ENCODE measurements at places on chromosomes 5 and 9.

DNA sequence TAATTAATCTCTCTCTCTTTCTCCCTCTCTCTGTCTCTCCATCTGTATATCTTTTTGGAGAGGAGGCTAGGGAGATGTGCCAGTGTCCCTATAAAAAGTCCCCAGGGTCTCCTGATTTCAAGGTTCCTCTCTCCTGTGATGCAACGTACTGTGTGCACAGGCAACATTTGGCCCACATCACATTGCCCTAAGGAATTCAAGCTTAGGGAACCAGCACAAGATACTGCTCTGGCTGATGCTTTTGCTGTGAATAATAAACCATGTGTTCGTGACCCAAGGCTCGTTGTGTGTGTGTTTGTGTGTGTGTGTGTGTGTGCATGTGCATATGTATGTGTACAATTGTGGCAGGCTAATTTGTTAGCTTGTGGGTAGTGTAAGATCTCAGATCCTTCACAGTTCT, 9.7 kb downstream of the SPATA9 start:
- DNase-seq, result no peak

GRCh38 chr9:125743682-125744428, 3.3 kb upstream of the PBX3 start:
- DNase-seq, result no peak

GRCh38 chr9:105858877-105859276, 164.5 kb downstream of the TMEM38B start:
- no peak for DNase-seq

GRCh38 chr9:111030492-111030891, 7.8 kb downstream of the LPAR1 start:
- DNase-seq, result no peak

DNA sequence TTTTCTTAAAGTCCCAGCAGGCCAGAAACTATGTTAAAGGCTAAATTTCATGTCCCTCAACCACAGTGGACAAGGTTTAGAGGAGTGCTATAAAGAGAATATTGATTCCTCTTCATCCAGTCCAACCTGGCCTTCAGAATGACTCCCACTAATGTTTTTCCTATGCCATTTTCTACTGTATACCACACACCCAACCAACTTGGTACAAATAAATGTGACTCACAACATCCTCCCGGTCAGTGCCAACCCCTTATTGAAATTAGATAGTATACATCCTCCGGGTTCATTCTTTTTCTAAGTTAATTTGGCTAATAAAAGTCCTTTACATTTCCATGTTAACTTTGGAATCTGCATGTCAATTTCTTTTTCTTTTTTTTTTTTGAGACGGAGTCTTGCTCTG, 215.1 kb downstream of the TSSK1B start:
- DNase-seq, result no peak

GRCh38 chr9:112540800-112541199, 54.2 kb downstream of the KIAA1958 start:
- no peak for DNase-seq

GRCh38 chr5:125786021-125786420, 637.2 kb upstream of the GRAMD2B start:
- DNase-seq, result no peak

DNA sequence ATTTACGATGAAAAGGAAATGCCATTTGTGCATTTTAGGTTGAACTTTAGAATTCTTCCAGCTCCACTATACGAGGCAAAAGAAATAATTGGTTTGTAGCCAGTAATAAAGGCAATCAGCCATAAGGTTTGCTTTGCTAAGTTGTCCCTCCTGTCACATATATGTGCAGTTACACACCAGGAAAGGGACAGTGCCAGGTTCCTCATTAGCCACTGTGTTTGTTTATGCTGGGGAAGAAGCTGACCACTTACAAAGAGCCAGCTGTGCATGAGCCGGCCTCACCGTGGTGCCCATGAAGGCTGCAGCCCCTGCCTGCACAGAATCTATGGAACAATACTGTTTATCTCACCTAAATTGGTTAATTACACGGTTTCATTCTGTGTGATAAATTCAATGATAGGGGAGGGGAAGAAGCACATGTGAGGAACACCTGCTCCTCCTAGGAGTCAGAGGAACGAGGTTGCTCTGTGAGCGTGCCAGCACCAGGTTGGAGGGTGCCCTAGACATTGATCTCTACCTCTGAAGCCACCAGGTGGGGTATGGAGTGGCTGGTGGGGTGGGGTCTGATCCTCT, 173.8 kb upstream of the DAP start:
- DNase-seq, result no peak

GRCh38 chr5:145697251-145697990, 137.7 kb downstream of the PRELID2 start:
- DNase-seq, result no peak

DNA sequence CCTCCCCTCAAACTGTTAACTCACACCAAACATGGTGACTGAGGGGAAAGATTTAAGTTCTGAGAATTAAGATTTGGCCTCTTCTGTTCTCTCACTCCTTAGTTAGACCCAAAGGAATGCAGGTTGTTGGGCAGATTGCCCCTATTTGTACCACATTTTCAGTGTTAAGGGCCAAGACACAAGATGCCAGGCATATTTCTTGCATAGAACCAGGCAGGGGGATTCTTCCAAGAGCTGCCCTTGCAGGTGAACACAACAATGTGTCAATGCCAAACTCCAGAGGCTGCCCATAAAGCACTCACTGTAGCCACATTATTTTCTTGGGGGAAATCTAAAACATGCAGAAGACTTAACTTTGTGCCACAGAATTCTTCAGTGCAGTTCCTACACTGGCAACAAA, 14.7 kb downstream of the MPDZ start:
- DNase-seq, result no peak

GRCh38 chr9:96459268-96460007, 9.5 kb downstream of the HABP4 start:
- no peak for DNase-seq
